ENCODE measurements at places on chromosomes 3 and 15. TPM values are rescaled to one million over a fixed set of nuclear protein-coding genes. Genes with fewer than 3 reads are reported as not detected.

DNA sequence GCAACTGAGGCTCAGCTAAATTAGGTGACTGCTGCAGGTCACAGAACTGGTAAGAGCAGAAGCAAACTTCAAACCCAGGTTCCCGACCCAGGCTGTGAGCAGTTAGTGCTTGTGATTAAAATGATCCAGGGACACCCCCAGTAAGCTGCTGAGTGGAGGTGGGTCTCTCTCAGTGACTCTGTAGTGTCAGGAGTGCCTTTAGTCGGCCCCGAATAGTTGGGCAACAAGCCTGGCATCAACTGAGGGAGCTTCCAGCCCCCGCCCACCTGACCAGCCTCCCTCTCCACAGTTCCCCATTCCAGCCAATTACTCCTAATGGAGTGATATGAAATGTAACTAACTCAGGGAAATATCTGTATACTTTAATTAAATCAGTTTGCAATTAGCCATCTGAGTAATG is 168.0 kb upstream of the SMAD3 start:
- no peak for DNase-seq

DNA sequence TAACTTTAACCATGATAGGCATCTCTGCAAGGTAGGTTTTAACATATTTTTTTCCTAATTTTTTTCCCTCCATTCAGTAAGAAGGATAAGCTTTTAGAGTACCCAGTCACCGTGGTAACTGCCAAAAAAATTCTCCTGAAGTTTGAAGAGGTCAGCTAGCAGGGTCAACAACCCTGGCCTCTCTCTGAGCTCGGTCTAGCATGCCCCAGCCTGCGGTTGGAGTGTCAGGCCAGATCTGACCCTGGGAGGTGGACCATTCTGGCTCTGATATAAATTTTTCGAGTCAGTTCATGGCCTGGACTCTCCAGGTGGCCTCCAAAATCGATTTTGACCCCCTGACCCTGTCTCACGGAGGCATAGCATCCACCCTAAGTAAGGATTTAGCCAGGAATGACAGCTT is 29.7 kb downstream of the SOX2 start:
- DNase-seq = no peak

DNA sequence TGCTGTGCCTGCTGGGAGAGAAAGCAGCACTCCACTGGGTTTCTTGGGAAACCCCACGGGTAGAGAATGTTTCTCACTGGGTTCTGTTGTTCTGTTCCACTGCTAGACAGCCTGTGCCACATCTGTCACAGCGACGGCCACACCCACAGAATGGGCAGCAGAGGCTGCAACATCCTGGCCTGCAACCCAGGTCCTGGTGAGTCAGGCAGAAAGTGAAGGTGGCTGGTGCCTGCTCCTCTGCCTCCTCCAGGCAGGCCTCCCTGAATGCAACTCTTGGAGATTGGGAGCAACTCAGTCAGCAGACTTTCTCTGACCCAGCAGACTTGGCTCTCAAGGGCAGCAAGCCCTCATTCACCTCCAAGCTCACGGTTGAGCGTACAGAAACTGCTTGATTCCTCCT is 13.0 kb downstream of the C3orf18 start:
- no peak for DNase-seq

- no peak for DNase-seq
Measured at GRCh38 chr3:155682426-155683343, 62.2 kb downstream of the PLCH1 start.

- no peak for DNase-seq
Measured at GRCh38 chr3:133958071-133958805, 62.6 kb upstream of the RAB6B start.

- peak; percentile 72 for DNase-seq
Measured at GRCh38 chr15:80105595-80105994, 46.1 kb downstream of the ZFAND6 start.

DNA sequence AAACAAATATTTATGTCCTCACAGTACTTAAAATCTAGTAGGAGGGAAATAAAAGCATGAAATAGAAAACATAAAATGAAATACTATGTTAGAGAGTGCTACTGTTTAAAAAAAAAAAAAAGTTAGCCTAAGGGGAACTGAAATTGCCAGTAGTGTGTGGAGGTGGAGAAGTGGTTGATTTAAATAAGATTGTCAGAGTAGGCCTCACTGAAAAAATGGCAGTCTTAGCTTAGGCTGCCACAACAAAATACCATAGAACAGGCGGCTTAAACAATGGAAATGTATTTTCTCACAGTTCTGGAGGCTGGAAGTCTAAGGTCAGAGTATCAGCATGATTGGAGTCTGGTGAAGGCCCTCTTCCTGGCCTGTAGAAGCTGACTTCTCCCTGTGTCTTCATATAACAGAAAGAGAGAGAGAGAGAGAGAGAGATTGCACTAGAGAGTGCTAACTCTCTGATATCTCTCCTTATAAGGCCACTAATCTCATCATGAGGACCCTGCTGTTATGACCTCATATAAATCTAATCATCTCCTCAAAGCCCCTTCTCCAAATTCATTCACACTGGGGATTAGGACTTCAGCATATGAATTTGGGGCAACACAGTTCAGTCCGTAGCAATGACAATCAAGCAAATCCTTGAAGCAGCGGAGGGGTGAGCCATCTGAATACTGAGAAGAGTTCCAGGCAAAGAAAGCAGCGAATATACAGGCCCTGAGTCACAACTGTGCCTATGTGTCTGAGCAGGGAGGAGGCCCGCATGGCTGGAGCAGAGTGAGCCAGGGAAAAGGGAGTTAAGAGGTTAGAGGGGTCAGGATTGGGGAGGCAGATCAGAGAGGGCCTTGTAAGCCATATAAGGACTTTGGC is 23.6 kb upstream of the LRRC34 start:
- DNase-seq = peak; percentile 35

DNA sequence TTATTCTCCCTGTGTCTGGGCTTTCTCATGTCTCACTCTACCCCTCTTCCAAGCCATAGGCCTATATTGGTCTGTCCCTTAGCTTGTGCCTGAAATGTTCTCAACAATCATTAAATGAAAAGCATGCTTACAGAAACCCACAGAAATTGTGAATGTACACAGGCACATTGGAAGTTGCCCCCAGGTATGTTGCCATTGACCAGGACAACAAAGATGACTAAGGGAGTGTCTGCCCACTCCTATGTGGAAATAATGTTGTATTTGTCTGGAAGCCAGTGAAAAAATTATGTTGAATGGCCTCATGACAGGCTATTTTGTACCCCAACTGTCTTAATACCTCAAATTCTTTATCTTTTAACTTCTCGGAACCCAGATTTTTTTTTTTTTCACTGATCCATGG is 102.0 kb downstream of the TPRG1 start:
- DNase-seq = no peak

GRCh38 chr15:58227706-58228543 is 89.7 kb downstream of the AQP9 start:
- DNase-seq = peak; percentile 62

DNA sequence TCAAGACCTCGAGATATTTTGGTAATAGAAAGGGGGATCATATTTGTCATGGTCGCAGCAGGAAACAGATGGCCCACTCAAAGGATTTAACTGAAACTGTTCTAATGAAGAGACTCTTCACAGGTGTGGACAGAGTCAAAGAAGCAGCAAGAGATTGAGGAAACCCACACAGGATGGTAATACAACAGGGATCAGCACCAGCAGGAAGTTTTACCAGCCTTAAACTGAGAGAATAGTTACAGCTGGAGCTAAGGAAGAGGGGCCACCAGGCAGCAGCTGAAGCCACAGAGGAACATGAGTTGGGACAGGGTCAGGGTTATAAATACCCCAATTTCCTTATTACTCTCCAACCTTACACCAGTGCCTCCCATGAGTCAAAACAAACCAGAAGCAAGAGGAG is 131.8 kb upstream of the UBE2E2 start:
- no peak for DNase-seq

DNA sequence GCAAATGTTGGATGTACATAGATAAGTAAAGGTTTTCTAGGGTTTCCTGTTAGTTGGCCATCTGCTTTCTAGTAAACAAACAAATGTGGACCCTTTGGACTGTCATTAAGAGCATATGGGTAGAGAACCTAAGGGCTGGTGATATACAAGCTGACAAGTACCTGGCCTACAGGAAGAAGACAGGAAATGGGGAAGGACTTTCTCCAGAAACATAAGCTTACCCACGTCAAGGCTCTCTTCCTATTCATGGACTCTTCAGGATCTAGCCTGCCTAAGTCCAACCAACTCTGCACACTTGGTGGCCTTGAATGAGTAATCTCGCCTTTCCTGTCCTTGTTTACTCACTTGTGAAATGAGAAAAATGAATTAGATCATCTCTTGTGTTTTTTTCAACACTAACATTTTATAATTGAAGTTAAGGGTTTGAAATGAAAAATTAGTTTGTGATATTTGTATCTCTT is 22.2 kb upstream of the GOLIM4 start:
- peak; percentile 11 for DNase-seq

- no peak for DNase-seq
Measured at GRCh38 chr15:27094235-27094634, 123.3 kb downstream of the GABRG3 start.

- DNase-seq = no peak
Measured at GRCh38 chr3:107098864-107099263, 278.4 kb upstream of the CCDC54 start.

DNA sequence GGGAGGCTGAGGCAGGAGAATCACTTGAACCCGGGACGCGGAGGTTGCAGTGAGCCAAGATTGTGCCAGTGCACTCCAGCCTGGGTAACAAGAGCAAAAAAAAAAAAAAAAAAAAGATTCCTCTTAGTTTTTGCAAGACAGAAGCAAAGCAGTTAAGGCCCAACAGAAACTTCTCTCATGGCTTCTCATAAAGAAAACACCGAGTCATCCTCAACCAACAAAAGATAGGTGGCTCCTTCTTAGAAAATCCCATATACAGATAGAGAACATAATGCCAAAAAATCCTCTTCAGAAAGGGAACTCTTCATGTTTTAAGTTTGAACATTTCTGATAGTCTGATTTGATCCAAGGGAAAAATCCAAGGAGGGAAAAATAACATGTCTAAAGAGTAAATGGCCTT is 12.5 kb upstream of the SKIL start:
- DNase-seq = no peak

GRCh38 chr3:101320475-101320874 is at the start of gene IMPG2:
TSS of gene IMPG2 (minus strand) at chr3:101320575. CDS start at chr3:101320372, 203 bp downstream.
- DNase-seq = no peak

GRCh38 chr3:178849199-178849910 is 222.3 kb downstream of the ZMAT3 start:
- DNase-seq = no peak

DNA sequence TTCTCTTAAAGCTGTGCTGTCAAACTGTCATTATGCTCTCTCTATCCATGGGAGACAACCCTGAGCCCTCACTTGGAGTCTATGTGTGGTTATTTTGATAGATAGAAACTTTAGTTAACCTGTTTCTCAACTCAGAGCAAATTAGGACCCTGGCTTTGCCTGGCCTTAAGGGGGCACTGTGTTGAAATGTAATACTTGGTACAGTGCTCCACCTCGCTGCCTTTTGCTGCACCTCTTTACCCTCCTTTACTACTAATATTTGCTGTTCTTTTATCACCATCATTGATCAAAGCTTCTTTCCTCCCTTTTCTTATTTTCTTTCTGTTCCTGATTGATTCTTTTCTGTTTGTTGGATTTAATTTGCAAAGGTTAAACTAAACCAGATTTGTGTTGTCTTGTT is 34.3 kb downstream of the STT3B start:
- peak; percentile 1 for DNase-seq

GRCh38 chr3:46214751-46215352 is 6.7 kb upstream of the CCR1 start:
- no peak for DNase-seq

GRCh38 chr3:73582535-73582934 is 42.2 kb downstream of the PDZRN3 start:
- DNase-seq = no peak

DNA sequence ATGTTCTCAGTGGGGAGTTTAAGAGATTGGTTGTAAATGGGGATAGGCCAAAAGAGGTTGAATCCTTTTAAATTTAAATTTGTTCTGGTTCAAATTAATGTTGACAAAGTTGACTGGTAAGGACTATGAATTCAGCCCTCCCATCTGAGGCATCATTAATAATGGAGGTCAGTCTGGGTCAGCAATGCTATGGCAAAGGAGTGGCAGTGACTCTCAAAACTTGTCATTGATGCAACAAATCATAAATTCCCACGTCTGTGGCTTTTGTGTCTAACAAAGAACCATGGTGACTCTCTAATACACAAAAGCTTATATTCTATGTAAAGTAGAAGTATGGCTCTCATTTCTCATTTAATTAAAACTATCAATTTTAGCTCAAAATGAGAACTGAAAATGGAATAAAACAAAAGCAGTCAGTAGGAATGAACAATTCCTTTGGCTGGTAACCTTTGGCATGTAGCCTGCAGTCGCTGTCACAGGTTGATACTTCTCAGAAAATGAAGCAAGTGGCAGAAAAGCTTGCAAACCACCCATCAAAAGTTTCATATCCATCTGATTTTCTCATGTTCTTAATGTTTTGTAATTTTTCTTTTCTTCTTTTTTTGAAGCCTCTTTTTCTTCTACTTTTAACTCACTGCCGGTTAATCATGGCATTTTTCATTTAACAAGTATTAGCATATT is 12.2 kb upstream of the ZBED2 start:
- DNase-seq = peak; percentile 36

GRCh38 chr3:78140274-78140673 is 1100.4 kb downstream of the ROBO2 start:
- no peak for DNase-seq

DNA sequence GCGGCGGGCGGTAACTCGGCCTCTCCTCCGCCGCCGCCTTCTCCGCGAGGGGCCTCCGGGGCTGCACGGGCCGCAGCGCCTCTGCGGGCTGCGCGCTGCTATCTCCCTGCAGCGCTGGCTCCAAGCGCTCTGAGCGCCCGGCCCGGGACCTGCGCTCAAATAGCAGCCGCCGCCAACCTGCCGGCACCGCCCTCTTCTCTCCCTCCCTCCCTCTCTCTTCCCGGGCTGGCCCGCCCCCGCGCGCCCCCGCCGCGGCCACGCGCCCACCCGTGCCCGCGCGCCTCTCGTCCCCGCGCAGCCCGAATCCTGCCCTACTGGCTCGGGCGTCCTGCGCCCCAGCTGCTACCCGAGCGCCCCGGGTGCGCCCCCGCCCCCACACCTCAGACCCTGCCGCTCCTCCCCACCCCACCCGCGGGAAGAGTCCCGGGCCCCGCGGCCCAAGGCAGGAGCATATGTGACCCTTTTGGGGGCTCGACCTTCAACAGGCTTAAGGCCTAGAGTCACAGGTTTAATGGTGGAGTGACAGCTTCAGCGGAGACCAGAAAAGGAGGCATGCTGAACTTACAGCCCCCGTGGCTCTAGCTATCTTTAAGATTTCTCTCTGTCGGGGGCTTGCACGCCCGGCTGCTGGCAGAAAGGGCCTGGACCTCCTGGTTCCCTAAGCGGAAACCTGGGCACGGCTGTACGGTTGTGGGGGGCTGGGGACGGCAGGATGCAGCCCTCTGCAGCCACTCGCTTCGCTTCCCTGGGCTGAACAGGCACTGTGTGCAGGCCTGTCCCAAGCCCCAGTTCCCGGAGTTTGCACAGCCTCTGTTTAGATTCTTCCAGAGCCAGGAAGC is at the start of gene CACNA2D2:
CACNA2D2 (minus strand) TSS at position 131 of the 839 bp plus-strand sequence. CDS start 211 bp downstream, outside the sequence.
- DNase-seq = no peak

The BBX gene
- 47.6 TPM for total RNA-seq

The EFCC1 gene
- total RNA-seq = not detected

The MRPL47 gene
- total RNA-seq = 53.8 TPM

The DPPA4 gene
- total RNA-seq = not detected

The GPR27 gene
- not detected for total RNA-seq

The MME gene
- 50.8 TPM for total RNA-seq

Data from HFFc6 (cell line).